Activated CD4-positive, alpha-beta T cell treated with anti-CD3 and anti-CD28 coated beads for 48 hours (primary cell): ENCODE measurements at places on chromosomes 6 and 20.

DNA sequence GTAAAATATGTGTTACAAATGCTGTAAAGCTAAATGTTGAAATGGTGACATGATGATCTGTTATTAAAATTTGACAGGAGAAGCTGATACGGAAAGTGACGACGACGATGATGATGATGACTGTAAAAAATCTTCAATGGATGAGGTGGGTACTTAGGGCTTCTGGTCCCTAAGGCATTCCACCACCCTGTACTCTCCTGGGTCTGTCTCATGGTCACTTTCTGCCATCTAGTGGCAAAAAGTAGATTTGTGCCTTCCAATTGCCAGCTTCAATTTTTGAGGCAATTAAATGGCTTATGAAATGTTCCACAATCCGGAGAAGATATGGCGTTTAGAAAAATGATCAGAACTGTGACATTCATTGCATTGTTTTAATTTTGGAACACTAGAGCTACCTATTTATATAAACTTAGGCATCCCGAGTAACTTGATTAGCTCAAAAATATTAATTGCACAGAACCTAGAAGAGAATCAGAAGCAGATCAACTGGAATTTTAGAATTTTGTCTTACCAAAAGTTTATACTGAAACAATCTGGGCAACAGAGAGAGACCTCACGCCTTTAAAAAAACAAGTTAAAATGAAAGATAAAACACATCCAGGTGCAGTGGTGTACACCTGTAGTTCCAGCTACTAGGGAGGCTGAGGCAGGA is 346.5 kb upstream of the PLCB4 start:
- peak; percentile 24 for DNase-seq

GRCh38 chr6:31225735-31226134 is 46.2 kb downstream of the HLA-C start:
- DNase-seq = no peak

DNA sequence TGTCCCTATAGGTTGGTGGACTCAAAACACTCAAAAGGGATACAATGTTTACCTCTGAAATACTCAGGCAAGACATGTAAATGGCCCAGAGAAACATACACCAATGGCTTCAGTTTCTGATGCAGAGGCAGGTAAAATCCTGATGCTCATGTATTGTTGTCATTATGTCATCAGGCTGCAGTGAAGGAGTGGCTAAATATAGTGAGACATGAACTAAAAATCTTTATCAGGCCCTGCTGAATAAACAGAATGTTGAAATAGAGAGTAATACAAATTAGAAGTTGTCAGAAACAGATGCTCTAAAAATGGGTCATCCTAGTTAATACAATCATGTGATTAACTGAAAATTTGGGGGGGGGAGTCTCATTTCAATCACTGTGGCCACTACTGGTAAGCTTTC is 20.4 kb downstream of the PTPRK start:
- no peak for DNase-seq

- no peak for DNase-seq
Observed at GRCh38 chr20:44720997-44721784, 6.0 kb downstream of the CCN5 start.

- no peak for DNase-seq
Observed at GRCh38 chr6:35453236-35453635, 1.1 kb downstream of the FANCE start.

GRCh38 chr6:128731249-128732165 is 151.4 kb upstream of the LAMA2 start:
- no peak for DNase-seq

- DNase-seq = peak; percentile 55
Observed at GRCh38 chr6:134111062-134111677, 58.7 kb upstream of the SLC2A12 start.
